Body of pancreas (tissue), 4 donors: ENCODE measurements at places on chromosomes 12 and 14. TPM values are rescaled to one million over a fixed set of nuclear protein-coding genes. Genes with fewer than 3 reads are reported as not detected.

DNA sequence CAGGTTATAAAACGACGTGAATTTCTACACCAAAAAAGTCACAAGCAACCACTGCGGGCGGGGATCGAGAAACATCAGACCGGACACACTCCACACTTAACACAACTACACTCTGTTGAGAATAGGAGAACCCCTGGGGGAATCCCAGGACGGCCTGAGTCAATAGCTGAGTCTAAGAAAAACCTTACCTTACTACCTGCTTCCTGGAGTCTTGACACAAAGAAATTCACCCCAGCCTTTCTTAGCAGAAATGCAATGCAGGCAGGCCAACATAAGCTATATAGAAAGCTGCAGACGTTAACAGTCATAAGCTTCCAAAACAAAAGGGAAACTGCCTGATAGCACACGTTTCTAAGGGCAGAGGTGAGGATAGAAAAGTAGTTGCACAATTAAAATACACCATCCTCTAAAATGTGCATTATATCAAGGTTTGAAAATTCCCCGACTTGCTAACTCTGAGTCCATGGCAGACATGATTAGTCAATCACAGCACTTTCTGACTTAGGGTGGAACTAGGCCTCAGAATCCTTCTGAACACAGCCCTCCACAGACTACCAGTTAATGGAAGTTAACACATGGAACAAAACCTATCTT, 68.0 kb downstream of the CCDC88C start:
- DNase-seq = no peak
- H3K27me3 ChIP-seq = no peaks in the 10 kb centered on the region
- peaks cover 13% of the 10 kb centered on the region for H3K4me1 ChIP-seq

DNA sequence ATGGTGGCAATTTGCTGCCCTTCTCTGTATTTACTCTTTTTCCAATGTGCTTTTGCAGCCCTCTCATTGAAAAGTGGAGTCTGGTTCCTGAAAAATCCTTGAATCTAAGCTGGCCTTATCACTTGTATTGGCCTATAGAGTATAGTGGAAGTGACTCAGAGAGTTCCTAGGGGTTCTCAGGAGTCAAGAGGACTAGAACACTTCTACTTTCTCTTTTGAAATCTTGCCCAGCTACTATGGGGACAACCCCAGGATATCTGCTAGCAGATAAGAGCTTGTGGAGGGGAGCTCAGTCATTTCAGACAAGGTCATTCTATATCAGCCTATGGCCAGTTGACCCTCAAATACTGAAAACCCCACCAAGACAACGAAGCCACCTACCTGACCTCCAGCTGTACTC, 26.7 kb upstream of the WSCD2 start:
- no peak for DNase-seq
- no peaks in the 10 kb centered on the region for H3K27me3 ChIP-seq
- H3K27ac ChIP-seq = no peak overlapping the region
- H3K4me1 ChIP-seq = no peaks in the 10 kb centered on the region

The CLMN gene
- total RNA-seq = 53.7 TPM

DNA sequence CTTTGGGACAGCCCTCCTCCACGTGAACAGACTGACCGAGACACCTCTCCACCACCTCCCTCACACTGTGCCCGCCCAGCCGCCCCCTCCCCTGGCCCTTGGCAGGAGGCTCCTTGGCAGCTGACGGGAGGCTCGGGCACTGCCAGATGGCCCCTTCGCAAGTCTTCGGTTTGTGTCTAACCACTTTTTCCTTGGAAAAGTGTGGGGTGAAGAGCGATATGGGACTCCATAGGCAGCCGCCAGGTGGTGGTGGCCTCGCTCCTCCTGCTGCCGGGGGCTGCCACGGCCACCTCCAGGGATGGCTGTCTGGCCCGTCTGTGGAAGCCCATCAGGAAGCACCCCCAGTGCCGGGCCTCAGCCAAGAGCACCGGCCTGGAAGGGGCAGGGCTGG, 58.7 kb downstream of the LRCOL1 start:
- no peaks in the 10 kb centered on the region for H3K27me3 ChIP-seq
- no peak for DNase-seq
- H3K4me1 ChIP-seq = no peaks in the 10 kb centered on the region
- H3K27ac ChIP-seq = no peak overlapping the region

The MAP3K12 gene
- total RNA-seq = 10.9 TPM

The DIP2B gene
- 28.7 TPM for total RNA-seq

DNA sequence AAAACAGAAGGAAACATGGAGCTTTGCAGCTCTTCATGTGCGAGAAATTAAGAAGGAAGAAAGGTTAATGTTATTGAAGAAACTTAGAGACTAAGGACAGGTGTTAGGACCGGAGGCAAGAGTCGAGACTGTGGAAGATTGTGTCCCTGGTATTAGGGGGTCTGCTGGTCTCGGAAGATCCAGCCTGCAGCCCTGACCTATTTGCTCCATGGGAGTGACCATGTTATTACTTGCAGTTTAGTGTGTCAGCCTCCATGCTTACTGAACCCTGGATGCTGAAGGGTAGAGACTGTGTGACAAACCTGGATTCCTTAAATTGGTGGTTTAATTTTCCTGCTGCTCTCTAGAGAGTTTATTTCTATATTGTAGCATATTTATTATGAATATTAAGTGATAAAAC, 580.6 kb downstream of the NOVA1 start:
- no peaks in the 10 kb centered on the region for H3K36me3 ChIP-seq
- no peak overlapping the region for H3K4me3 ChIP-seq
- H3K27ac ChIP-seq = no peak overlapping the region
- no peaks in the 10 kb centered on the region for H3K27me3 ChIP-seq
